ENCODE measurements at places on chromosomes 1 and 21.

- no peak for DNase-seq
Measured at GRCh38 chr1:79974659-79975058, 968.1 kb upstream of the ADGRL4 start.

DNA sequence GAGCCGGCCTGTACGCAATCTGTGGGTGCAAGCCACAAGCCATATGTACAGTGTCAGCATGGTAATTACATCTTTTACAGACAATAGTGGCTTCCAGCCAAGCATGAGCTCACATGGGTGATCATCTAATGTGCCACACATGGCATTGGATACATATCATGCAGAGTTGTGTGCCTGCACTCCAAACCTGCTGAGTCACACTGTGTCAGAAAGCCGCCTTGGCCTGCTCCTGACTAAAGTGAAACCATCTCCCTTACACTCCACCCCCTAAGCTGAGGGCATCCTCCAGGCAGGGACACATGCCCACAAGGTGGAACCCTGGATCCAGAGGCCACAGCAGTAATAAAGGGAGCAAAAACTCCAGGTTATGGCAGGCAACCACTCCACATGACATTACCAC, 72.5 kb downstream of the KCNT2 start:
- DNase-seq: no peak

DNA sequence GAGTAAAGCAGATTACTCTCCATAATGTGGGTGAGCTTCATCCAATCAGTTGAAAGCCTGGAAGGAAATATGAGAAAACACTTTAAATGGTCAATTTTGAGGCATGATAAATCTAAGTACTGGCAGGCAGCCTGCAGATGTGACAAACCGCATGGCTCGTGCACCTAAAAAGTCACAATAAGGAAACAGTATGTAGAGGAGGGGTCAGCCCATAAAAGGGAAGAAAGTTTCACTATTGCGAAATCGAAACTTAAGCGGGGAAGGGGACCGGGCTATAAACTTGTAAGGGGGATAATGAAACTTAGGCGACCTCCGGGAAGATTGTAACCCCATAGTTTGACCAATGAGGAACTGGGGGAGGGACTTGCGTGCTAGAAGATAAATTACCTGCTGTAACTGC, 109.8 kb downstream of the PLPPR4 start:
- no peak for DNase-seq

- no peak for DNase-seq
Measured at GRCh38 chr1:28259934-28260802, 850 bp downstream of the SESN2 start.

DNA sequence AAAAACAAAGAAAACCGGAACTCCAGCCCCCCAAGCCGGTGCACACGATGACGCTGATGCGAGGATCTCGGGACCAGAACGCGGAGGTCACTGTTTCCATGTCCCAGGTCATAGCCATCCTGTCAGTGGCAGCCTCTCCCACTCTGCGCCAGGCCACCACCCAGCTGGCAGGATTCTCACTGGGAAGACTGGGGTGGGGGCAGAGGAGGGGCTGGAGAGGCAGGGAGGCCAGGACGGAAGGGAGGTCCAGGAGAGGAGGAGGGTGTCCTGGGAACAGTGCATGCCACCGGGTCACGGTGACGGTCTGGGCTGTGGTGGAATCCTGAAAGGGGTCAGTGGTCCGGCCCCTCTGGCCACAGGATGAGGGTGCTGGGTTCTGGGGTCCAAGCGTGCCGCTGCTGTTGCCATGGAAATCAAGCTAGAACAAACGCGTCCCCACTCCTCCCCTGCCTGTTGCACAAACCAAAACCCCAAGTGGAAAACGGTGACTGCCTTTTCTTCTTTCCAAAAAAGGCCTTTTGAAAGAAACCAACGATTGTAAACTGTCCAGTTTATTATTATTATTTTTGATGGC, 26.1 kb downstream of the MRPL37 start:
- DNase-seq: no peak
